ENCODE measurements at places on chromosomes 11 and 22. TPM values are rescaled to one million over a fixed set of nuclear protein-coding genes. Genes with fewer than 3 reads are reported as not detected.

GRCh38 chr11:94245121-94245520 is 59.3 kb upstream of the IZUMO1R start:
- H3K27ac ChIP-seq = no peak overlapping the region
- no peak for DNase-seq
- no peak overlapping the region for H3K4me3 ChIP-seq
- H3K27me3 ChIP-seq = no peaks in the 10 kb centered on the region
- H3K36me3 ChIP-seq = no peaks in the 10 kb centered on the region

GRCh38 chr11:35211952-35212351 is 73.0 kb downstream of the CD44 start:
- H3K27ac ChIP-seq = peak overlapping the region; percentile 45
- H3K4me3 ChIP-seq = no peak overlapping the region
- H3K36me3 ChIP-seq = peaks cover 48% of the 10 kb centered on the region

GRCh38 chr22:23205339-23206049 is 25.2 kb downstream of the BCR start:
- no peak for DNase-seq
- peaks cover 2% of the 10 kb centered on the region for H3K4me1 ChIP-seq
- H3K27ac ChIP-seq = no peak overlapping the region
- peaks cover 10% of the 10 kb centered on the region for H3K36me3 ChIP-seq
- H3K4me3 ChIP-seq = no peak overlapping the region

DNA sequence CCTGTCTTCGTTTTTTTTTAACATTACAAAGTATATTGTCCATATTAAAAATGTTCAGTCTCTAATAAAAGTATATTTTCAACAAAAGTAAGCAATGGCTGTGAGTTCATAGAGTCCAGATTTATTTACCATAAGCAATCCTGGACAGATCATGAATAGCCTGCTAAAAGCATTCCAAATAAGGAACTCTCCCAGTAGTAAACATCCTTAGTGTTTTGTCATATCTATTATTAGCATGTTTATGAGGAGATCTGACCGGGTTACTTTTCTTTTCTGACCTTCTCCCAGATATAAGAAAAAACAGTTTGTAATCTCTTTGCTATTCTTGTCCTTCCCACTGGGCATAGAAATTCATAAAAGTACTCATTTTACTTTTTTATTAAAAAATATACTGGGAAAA is 403.9 kb upstream of the ANO3 start:
- no peak for DNase-seq
- H3K27ac ChIP-seq = no peak overlapping the region
- H3K4me3 ChIP-seq = no peak overlapping the region

GRCh38 chr11:115693002-115693401 is 188.8 kb upstream of the CADM1 start:
- peaks cover 62% of the 10 kb centered on the region for H3K27me3 ChIP-seq
- H3K4me1 ChIP-seq = no peaks in the 10 kb centered on the region
- no peak for DNase-seq
- H3K27ac ChIP-seq = no peak overlapping the region
- no peaks in the 10 kb centered on the region for H3K36me3 ChIP-seq

GRCh38 chr11:73019449-73019848 is 122.7 kb downstream of the FCHSD2 start:
- no peak overlapping the region for H3K4me3 ChIP-seq
- no peaks in the 10 kb centered on the region for H3K27me3 ChIP-seq
- H3K36me3 ChIP-seq = peaks cover 10% of the 10 kb centered on the region
- no peak for DNase-seq
- no peak overlapping the region for H3K27ac ChIP-seq

DNA sequence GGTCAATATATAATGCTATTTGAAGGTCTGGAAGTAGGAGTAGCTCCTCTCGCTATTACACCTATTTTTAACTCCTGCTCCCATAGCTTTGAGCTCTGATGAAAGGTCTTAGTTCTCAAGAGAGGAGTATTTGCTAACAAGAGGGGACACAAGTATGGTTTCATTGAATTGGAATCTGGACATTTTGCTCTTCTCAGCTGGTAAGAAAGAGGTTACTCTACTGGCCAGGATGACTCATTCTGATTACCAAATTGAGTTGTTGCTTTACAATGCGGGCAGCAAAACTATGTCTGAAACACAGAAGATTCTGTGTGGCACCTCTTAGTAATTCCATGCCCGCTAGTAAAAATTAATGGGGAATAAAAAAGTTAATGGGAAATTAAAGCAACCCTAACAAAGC is 63.6 kb upstream of the EP300 start:
- H3K36me3 ChIP-seq = no peaks in the 10 kb centered on the region
- peaks cover 9% of the 10 kb centered on the region for H3K4me1 ChIP-seq
- H3K4me3 ChIP-seq = no peak overlapping the region
- no peak for DNase-seq
- peak overlapping the region; percentile 56 for H3K27ac ChIP-seq

- peaks cover 87% of the 10 kb centered on the region for H3K4me1 ChIP-seq
- no peaks in the 10 kb centered on the region for H3K27me3 ChIP-seq
- no peak for DNase-seq
- H3K36me3 ChIP-seq = peaks cover 29% of the 10 kb centered on the region
Observed at GRCh38 chr11:36388071-36388470, 92.0 kb downstream of the PRR5L start.

- no peak for DNase-seq
- no peak overlapping the region for H3K27ac ChIP-seq
- no peaks in the 10 kb centered on the region for H3K36me3 ChIP-seq
- H3K4me1 ChIP-seq = peaks cover 2% of the 10 kb centered on the region
Observed at GRCh38 chr11:69943506-69943905, 124.3 kb upstream of the FGF3 start.

DNA sequence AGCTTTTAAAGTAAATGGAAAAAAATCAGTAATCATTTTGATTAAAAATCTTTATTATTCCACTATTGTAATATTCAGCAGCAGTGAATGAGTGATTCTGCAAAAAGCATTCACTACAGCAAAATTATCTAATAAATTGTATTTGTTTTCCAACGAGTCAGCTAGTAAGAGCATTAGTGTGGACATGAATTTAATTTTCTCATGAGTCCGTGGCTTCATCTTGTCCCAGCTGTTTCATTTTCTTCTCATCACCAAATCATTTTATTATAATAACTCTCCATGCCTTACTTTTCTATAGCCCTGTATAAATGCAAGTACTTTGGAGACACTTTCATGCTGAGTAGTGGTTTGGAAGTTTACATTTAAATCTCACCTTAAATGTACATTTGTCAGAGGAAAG is 66.2 kb downstream of the FANCF start:
- no peaks in the 10 kb centered on the region for H3K36me3 ChIP-seq
- H3K4me3 ChIP-seq = no peak overlapping the region
- H3K4me1 ChIP-seq = no peaks in the 10 kb centered on the region
- H3K27ac ChIP-seq = no peak overlapping the region
- no peak for DNase-seq

DNA sequence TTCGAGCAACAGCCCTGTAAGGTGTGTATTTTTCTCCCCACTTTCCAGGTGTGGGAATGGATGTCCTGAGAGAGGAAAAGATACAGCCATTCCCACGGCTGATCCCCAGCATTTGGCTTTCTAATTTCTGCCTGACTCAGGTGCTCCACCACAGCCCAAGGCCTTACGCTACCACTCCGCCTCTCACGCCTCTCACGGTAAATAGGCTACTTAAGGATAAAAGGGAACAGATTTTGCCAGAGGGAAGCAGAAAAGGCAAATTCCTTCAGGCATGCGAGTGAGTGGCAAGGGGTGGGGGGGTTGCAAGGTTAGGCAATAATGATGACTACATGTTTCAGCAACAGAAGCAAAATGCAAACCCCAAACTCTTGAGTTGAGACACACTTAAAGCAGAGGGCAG is 9.2 kb downstream of the PVALB start:
- H3K4me1 ChIP-seq = no peaks in the 10 kb centered on the region
- no peak overlapping the region for H3K4me3 ChIP-seq
- no peak overlapping the region for H3K27ac ChIP-seq
- DNase-seq = no peak

The AGBL2 gene
- 0.34 TPM for total RNA-seq

The ST14 gene
- total RNA-seq = not detected

The UBQLNL gene
- 0.39 TPM for total RNA-seq

Data from osteocyte (in vitro differentiated cells).